ENCODE measurements at places on chromosomes 3 and 15.

DNA sequence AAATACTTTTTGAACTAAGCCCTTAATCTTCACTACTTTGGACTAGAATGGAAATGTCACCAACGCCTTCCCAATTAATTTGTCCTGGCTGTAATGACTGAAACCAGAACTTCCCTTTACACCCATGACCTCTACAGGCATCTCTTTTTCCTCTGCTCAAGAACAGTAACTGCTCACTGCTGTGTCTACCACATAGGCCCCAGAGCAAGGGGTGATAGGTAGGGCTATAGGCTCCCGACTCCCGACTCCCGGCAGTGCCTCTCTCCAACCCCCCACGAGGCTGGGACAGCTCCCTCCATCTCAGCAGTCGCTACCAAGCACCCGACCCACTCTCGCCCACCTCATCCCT lies 384 bp upstream of the LEKR1 start:
- no peak for DNase-seq

DNA sequence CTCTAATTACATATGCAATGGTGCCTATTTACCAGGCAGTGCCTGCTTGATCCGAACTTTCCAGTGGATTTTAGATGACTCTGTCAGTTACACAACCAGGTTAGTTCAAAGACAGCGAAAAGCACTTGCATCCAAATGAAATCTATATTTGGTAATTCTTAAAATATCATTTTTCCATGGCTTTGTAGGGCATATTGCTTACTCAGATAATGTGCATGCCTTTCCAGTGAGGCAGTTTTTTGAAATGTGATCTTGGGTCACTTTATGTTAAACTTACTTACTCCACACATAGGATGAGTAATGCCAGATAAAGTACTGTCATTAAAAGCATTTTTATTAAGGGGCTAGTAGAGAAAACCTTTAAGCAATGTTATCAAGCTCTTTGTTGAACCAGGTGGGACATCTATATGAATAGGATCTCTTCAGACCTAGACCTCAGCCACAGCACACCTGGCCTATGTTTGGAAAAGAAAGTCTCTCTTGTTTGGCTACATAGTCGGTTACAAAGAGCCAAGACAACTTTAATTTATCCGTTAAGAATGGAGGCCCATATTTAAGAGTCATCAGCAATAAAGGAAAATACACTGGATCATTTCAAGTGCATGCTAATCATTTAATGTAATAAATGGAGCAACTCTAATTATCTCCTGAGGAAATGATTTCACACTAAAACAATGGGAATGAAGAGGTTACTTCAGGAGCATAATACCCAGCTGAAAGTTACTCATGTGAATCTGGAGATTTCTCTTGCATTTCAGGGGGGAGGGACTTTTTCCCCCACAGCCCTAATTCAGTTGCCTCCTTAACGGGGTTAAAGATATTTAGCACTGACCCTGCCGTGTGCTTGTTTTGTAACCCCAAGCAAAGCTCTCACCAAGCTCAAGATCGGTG lies 56.3 kb upstream of the TMCO5A start:
- no peak for DNase-seq

DNA sequence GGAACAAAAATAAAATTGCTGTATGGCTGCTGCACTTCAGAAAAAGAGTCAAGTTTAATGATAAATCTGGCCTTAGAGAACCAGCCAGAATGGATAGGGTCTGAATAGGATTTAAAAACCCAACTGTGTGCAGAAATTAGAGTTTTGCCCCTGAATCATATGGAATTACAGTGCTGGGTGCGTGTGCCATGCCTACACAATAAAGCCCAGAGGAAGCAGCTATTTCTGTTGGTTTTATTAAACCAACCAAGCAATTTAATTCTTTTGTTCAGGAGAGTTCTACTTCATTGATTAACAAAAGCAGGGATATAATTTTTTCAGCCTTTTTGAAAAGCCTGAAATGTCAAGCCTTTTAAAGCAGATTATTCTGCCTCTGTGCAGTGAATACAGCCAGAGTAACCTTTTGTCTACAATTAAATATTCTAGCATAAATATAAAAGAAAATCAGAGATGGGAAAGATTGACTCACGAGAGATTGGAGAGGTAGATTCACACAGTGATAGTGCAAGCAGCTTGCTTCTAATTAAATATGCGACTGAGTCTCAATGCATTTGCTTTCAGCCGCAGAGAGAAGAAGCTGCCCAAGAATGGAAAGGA lies 66.7 kb upstream of the DNAJC19 start:
- DNase-seq = no peak

- DNase-seq = no peak
Observed at GRCh38 chr3:112829046-112829445, 17.6 kb downstream of the CD200R1L start.

DNA sequence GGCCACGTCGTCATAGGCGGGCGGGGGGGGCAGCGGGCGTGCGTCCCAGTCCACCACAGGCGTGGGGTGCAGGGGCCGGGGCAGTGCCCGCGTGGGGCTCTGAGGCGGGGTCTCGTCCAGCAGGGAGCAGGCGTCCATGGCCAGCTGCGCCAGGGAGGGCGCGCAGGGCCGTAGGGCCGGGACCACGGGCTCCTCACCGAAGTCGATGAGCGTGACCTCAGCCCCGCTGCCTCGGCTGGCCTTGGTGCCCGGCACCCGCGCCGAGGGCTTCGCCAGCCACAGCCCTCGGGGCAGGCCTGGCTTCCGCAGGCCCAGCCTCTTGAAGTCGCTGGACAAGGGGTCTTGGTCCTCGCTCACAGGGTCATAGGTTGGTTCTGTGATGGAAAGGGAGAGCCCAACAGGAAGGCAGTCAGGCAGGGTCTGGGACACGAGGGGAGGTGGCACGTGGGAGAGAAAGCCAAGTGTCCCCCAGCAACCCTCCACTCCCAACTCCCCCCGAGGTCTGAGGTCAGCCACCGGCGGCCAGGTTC lies 40.0 kb downstream of the TNK2 start:
- DNase-seq = no peak

DNA sequence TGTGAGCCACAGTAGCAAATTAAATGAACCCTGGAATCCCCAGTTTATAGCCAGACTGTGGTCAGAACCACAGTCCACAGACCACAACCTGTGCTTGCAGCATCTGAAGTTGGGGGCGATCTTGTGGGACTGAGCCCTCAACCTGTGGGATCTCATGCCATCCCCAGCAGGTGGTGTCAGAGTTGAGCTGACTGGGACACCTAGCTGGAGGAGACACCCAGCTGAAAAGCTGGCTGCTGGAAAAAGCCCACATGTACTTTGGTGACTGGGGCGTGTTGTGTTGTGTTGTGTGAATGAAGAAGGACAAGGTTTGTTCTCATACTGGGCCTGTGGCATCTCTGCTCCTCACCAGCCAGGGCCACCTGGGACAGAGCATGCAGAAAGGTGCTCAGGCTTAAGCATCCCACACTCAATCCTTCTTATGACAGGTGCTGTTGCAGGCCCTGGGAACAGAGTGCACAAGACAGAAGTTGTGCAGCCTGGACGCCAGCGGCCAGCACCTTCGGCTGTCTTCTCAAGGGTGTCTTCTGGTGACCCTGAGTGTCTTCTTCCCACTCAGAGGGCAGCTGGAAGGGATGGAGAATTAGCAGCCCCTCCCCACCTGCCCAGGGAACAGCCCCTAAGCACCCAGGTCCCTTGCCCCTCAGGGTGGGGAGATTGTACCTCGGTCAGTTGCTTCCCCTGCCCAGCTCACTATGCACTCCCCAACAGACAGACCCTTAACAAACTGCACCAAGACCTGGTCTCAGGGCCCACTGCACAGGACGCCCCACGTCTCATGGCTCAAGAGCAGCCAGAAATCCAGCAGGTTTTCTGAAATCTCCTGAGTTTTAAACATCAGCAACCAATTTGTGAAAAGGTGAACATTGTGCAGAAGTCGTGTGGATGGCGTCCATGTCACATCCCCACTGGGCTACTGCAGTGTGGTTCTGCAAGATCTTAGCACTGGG lies 2.2 kb upstream of the UROC1 start:
- no peak for DNase-seq

DNA sequence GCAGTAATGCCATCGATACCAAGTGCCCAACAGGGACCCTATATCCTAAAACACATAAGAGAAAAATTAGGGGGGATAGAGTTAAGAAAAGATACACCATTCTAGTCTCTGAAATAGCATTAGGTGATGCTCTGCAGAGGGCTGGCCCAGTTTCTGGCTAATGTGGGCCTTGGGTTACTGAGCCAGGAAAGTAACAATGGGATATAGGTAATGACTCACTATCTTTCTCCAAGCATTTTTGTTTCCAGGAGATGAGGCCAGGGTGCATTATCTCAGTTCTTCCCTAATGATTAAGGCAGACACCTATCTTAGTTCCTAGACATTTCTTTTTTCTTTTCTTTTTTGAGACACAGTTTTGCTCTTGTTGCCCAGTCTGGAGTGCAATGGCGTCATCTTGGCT lies 50.0 kb downstream of the PRKAR2A start:
- DNase-seq = no peak

DNA sequence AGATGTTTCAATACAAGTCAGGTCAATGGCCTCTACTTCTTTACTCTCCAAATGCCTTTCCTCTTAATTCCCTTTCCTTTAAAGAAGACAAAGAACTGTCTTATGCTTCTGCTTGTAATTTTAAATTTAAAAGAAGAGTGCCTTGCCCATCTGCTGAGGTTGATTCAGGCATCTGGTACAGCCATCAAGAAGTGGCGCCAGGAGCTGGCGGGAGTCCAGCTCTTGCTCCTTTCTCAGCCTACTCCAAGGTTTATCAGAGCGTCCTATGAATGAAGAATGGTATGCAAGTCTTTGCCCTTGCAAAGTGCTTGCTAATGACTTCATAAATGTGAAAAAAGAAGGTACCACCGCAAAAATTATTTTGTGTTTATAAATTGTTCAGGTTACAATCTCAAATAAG lies 294.6 kb upstream of the TGFBR2 start:
- DNase-seq = no peak

GRCh38 chr3:64530434-64531049 lies 157.3 kb downstream of the ADAMTS9 start:
- no peak for DNase-seq

GRCh38 chr15:50009634-50010033 lies 109.4 kb downstream of the ATP8B4 start:
- no peak for DNase-seq

GRCh38 chr15:38215707-38216106 lies 36.9 kb upstream of the SPRED1 start:
- no peak for DNase-seq

GRCh38 chr3:8954938-8955763 lies 8.1 kb downstream of the RAD18 start:
- no peak for DNase-seq

- no peak for DNase-seq
Observed at GRCh38 chr3:196268284-196269163, 19.0 kb downstream of the PCYT1A start.

GRCh38 chr3:132503559-132503958 lies 86.3 kb downstream of the DNAJC13 start:
- no peak for DNase-seq

Measured in activated CD4-positive, CD25-positive, alpha-beta regulatory T cell treated with anti-CD3 and anti-CD28 coated beads, Interleukin-2, amount 50 U/mL, for 72 hours (primary cell).